ENCODE measurements at places on chromosomes 2 and 18.

DNA sequence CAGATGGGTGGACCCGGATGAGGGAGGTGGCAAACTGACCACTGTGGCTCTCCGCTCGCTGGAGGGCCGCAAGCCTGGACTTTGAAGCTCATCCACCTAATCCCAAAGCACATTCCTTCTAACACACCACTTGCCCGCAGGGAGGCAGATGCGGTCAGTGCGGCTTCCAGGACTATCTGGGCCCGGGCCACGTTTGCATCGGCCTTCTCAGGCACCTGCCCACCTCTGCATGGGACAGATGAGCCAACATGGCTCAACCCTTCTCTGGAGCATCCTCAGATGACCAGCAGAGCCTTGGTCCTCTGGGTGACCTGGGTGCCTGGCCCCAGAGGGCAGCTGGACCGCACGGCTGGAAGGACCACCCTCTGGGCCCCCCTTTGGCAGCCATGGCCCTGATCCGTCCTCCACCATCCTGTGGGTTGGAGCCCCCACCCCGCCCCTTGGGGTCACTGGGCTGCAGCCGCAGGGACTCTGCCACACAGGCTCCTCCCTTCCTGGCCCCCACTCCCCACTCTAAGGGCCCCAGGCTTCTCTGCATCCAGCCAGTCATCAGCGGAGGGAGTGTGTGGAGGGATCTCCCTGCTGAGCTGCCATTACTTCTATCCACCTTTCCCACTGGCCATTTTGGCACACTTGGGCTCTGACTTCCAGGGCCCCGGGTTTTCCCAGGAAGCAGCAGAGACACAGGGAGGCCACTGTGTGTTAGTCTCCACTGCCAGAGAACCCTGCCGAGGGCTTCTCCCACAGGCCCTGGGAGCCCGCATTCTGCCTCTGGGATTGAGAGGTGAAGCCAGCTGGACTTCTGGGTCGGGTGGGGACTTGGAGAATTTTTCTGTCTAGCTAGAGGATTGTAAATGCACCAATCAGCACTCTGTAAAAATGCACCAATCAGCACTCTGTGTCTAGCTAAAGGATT lies 12.3 kb downstream of the HDAC4 start:
- H3K36me3 ChIP-seq = no peaks in the 10 kb centered on the region
- no peak overlapping the region for H3K27ac ChIP-seq
- no peaks in the 10 kb centered on the region for H3K27me3 ChIP-seq

GRCh38 chr2:140473851-140474250 lies 1657.0 kb downstream of the LRP1B start:
- DNase-seq = no peak
- no peaks in the 10 kb centered on the region for H3K27me3 ChIP-seq
- H3K4me1 ChIP-seq = no peaks in the 10 kb centered on the region
- no peak overlapping the region for H3K27ac ChIP-seq

- no peak overlapping the region for H3K27ac ChIP-seq
- H3K27me3 ChIP-seq = no peaks in the 10 kb centered on the region
- no peak for DNase-seq
These were observed 585.1 kb upstream of the NETO1 start for GRCh38 chr18:73452866-73453265.

GRCh38 chr2:49514201-49514600 lies 359.9 kb upstream of the FSHR start:
- no peaks in the 10 kb centered on the region for H3K4me1 ChIP-seq
- DNase-seq = no peak
- H3K36me3 ChIP-seq = no peaks in the 10 kb centered on the region
- H3K4me3 ChIP-seq = no peak overlapping the region
- H3K27me3 ChIP-seq = no peaks in the 10 kb centered on the region
- no peak overlapping the region for H3K27ac ChIP-seq

- H3K4me1 ChIP-seq = no peaks in the 10 kb centered on the region
- no peaks in the 10 kb centered on the region for H3K27me3 ChIP-seq
- no peak for DNase-seq
- no peak overlapping the region for H3K27ac ChIP-seq
- H3K4me3 ChIP-seq = no peak overlapping the region
- no peaks in the 10 kb centered on the region for H3K36me3 ChIP-seq
These were observed 166.7 kb downstream of the L3MBTL4 start for GRCh38 chr18:6248017-6248416.

- H3K4me3 ChIP-seq = no peak overlapping the region
- no peaks in the 10 kb centered on the region for H3K36me3 ChIP-seq
- H3K4me1 ChIP-seq = no peaks in the 10 kb centered on the region
- H3K27ac ChIP-seq = no peak overlapping the region
These were observed 459.4 kb upstream of the UBE2E3 start for GRCh38 chr2:180520921-180521581.

GRCh38 chr2:206305523-206306245 lies 31.2 kb downstream of the ZDBF2 start:
- no peak overlapping the region for H3K4me3 ChIP-seq
- H3K36me3 ChIP-seq = no peaks in the 10 kb centered on the region
- no peak overlapping the region for H3K27ac ChIP-seq
- no peaks in the 10 kb centered on the region for H3K27me3 ChIP-seq
